HS-5 (cell line): ENCODE measurements at places on chromosomes 6 and 20.

GRCh38 chr20:10826111-10826510, 152.3 kb upstream of the JAG1 start:
- DNase-seq = no peak

DNA sequence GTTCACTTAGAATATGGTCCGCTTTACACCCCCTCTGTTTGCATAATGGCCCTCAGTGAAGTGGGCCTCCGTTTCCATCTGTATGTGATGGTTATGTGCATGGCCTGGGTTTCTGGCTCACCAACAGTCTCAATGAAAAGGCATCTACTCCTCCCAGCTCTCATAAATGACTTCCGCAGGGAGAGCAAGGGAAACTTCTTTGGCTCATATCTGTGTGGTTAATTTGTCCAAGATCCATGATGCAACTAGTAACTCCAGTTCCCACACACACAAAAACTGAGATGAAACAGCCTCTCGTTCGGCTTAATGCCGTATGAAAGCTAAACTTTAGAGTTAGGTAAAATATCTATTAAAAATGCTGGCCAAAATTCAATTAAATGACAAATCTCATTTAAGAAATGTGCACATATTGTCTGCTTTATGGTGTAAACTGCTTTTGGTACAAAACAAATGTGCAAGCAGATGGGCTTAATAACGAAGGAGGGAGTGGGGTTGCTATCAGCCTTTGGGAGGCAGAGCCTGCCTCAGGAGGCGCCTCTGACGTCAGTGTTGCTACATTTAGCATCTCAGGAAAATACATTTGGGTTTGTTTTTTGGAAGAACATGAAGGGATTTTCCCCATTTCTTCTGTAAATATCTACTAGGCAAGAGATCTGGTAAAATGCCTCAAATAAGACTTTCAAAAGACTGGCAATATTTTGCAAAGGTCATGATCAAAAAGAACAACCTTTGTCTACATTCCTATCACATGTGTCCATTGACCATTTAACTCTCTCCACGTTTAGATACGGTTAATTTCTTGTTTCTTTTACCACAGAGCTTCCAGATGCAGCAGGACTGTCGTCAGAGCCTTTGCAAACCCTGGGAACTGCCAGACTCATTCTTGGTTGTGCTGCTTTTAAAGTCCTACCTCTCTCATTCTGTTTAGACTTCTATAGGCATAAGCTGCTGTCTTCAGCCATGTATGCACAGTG, 96.8 kb downstream of the ARMC2 start:
- DNase-seq = peak; percentile 78

- DNase-seq = no peak
Observed at GRCh38 chr20:57625181-57625958, 5.1 kb upstream of the ZBP1 start.

DNA sequence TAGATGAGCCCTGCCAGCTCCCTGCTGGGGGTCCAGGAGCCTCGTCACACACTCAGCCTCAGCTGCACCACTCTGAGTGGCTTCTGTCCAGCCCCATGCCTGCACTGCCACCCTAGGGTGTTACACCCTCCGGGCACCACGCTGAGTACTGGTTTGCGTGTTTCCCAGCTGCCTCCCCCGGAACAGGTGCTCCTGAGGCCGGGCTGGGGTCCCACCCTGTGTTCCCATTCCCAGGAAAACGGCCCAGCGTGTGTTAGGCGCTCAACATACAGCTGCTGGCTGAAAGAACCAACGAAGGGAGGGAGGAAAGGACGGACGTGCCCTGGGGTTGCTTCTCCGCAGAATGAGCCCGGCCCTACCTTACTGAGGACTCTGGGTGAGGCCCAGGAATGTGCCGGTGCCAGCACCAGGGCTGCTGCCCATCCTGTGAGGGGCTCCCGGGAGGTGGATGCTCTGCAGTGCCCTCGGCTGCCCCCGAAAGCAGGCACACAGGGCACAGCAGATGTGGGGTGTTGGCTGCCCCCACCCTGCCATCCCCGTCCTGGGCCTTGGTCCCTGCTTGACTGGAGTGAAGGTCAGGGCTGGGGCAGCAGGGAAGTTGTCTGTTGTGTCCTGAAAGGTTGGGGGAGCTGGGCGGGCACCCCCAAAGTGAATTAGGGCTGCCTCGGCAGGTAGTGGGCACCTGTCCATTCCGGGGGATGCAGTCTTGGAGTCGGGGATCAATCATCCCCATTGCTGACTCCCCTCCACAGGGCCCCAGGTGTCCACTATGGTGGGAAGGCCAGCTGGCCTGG, 16.3 kb downstream of the LAMA5 start:
- no peak for DNase-seq

GRCh38 chr6:46042355-46042999, 26.8 kb upstream of the CLIC5 start:
- DNase-seq = no peak

DNA sequence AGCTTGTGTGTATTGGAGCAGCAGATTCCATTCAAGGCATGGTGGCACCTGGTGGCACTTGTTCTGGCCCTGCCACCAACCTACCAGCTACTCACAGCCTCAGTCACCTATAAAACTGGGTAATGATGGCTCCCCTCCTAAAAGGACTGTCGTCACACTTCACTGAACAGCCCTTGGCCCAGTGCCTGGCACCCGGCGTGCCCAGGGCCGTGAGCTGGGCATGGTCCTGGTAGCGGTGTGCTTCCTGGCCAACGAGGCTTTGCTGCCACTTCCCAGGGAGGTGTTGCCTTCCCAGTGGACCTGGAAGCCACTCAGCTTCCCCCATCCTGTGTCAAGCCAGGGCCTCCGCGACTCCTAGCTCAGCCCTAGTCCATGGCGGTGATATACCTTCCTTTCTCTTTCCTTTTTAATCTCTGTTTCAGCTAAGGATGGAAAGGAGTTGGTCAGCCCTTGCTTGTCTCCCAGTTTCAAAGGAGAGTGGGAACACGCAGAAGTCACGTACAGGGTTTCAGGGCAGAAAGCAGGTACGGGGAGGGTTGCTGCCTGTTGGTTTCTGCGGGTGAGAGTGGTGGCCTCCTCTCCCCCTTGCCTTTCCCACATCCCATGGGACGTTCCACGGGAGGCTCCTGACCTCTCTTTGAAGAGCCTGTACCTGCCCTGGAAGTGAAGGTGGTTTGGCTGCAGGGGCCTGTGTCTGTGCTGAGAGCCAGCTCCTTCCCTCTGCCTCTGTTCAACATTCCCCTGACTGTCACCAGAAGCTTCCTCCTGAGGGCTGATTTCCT, 25.5 kb downstream of the ENTPD6 start:
- no peak for DNase-seq

DNA sequence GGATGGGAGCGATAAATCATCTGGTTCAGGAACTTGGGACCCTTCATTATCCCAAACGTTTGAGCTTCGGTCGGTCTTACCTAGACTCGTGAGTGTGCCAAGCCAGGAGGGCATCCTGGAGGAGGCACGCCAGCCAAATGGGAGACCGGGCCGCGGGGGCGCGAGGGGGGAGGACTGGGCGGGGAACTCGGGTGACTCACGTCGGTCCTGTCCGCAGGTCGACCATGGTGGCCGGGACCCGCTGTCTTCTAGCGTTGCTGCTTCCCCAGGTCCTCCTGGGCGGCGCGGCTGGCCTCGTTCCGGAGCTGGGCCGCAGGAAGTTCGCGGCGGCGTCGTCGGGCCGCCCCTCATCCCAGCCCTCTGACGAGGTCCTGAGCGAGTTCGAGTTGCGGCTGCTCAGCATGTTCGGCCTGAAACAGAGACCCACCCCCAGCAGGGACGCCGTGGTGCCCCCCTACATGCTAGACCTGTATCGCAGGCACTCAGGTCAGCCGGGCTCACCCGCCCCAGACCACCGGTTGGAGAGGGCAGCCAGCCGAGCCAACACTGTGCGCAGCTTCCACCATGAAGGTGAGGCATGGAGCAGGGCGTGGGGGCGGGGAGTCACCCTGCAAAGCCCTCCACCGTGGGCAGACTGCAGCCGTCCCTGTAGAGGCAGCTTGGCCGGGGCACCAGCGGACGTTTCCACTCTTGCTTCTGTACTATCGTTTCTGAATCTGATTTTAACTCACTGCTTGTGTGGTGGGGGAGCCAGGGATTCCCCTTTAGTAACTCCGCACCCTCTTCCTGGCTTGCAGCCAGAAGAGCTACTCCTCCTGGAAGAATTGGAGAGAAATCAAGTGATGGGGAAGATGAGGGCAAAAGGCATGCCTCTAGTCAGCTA, 2.7 kb downstream of the BMP2 start:
- DNase-seq = no peak

- no peak for DNase-seq
Observed at GRCh38 chr20:50353289-50353961, 156.8 kb upstream of the PTPN1 start.
